Activated CD4-positive, alpha-beta T cell treated with anti-CD3 and anti-CD28 coated beads for 24 hours (primary cell): ENCODE measurements at places on chromosomes 6 and 20.
A peak's percentile ranks its signal among the peaks of the same experiment; 100 is the strongest.

DNA sequence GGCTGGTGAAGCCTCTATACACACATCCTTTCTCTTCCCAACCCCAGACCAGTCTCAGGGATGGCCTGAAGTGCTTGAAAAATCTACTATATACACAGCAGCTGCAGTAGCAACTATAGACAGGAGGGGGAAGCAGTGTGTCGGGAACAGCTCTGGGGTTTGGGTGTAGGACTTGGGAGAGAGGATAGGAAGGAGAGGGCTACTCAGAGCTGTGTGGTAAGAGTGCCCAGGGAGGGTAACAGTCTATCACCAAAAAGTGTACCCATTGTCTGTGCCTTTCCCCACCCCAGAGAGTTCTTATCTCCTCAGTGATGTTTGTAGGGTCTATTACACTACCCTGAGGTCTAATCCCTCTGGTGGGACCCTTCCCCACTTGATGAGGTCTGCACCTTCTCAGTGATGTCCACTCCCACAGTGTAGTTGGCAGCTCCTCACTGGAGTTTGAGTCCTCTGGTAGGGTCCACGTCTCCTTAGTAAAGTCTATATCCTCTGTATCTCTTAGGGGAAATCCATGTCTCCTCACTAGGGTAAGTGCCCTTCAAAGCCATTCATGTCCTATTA, 1.5 kb upstream of the GGT7 start:
- peak; percentile 47 for DNase-seq

DNA sequence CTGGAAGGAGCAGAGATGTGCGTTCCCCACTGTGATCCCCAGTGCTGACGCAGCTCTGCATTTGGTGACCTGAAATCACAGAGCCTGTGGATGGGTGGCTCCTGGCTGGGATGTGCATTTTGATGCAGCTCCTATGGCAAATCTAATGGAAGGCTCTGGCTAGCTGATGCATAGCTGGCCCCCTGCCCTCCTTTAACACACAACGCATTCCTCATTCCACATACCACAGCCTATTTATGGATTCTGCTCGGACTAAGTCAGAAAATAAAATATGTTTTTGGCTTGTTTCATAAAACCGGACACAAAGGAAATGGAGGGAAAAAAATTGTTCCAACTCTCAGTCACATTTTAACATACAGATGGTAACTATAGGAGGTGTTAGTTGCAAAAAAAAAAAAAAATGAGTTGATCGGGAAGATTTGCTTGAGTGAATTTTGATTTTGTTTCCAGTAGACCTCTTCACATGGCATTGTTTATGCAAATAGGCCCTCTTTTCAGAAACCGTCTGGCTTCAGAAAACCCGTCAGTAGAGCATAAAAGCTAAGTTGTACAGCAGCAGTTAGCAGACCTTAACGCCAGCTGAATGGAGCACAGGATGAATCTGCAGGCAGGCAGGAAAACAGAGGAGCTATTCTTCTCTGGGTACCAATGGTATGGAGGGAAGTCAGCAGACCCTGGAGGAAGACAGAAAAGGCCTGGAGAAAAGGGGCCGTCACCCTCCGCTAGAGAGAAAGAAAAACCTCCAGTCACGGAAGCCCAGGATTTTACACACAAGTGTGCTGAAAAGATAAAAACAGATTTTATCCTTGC, 215.4 kb downstream of the HDGFL1 start:
- DNase-seq: no peak

DNA sequence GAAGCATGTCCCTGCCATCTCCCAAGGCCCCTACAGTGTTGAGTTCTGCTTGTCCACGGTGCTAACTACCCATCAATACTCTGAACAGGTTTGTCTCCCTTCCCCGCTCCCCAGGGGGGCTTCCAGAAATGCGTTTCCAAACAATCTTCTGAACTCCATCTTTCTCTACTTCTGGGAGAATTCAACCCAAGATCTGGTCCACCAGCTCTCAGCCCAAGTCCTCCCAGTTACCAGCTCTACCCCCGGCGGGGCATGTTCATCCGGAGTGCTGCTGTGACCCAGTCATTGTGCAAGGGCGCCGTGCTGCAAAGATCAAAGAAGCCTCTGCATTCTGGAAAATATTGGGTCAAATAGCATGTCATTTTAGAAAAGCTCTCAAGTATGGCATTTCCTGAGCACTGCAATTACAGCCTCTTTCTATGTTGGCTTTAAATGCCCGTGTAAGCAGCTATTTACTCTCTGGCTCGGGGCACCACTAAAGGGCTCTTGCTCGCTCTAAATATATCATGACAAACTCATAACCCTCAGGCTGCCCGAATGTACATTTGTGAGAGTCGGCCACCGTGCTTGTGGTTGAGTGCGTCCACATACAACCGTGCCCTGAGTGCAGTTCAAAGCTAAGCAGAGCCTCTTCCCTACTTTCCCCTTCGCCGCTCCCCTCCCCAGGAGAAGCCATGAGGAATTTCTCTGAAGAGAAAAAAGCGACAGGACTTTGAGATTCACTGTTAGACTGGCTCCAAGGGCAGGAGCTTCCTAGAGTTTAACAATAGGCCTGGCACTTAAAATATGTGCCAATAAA, 71.6 kb downstream of the BANF2 start:
- DNase-seq: no peak

- DNase-seq: no peak
Observed at GRCh38 chr6:132005178-132005577, 54.0 kb upstream of the CCN2 start.

GRCh38 chr6:136550045-136550329, 235 bp downstream of the MAP7 start:
- DNase-seq: no peak

DNA sequence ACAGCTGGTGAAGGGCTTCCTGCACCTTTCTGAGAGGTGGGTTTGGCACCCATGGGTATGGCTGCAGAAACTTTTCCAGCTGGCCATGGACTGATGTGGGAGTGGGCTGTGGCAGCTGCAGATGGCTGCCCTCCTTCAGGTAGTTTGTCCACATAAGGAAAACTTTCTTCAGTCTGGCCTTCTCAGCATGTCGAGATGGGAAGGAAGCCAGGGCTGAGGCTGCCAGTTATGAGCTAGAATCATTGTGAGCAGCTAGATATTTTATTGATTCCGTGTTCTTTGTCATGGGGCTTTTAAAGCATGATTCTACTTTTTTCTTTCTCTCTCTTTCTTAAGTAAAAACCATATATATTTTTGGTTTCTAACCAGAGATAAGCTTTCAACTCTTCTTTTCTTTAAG, 16.6 kb downstream of the NKX2-4 start:
- DNase-seq: no peak

DNA sequence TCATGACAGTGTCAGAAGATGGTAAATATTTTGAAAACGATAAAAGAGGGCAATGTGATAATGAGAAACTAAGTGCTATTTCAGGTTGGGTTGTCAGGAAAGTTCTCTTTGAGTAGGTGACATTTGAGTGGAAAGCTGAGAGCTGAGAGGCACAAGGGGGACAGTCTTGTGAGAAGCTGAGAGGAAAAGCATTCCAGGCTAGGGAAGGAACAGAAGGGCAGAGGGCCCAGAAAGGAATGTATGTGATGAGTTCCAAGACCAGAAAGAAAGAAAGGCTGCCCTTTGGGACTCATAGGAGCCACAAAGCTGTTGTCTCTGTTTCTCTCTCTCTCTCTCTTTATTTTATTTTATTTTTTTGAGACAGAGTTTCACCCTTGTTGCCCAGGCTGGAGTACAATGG, 7.6 kb upstream of the RNF182 start:
- no peak for DNase-seq
